ENCODE measurements at places on chromosomes 12 and 14. TPM values are rescaled to one million over a fixed set of nuclear protein-coding genes. Genes with fewer than 3 reads are reported as not detected.

The POMT2 gene
- total RNA-seq: 25.6 TPM

The TECPR2 gene
- total RNA-seq: 5.7 TPM

The SAMD15 gene
- total RNA-seq: 1.9 TPM

The ZDHHC22 gene
- total RNA-seq: 0.21 TPM

The OR6S1 gene
- not detected for total RNA-seq

The IL22 gene
- not detected for total RNA-seq

The SYNDIG1L gene
- not detected for total RNA-seq

The PLEK2 gene
- 21.8 TPM for total RNA-seq

The DAO gene
- total RNA-seq: not detected

The ATN1 gene
- 75.4 TPM for total RNA-seq

The POTEM gene
- total RNA-seq: not detected

The NPFF gene
- total RNA-seq: not detected

The ANO2 gene
- total RNA-seq: not detected

The KRT85 gene
- total RNA-seq: 0.06 TPM

The ATF7 gene
- total RNA-seq: 17.3 TPM

The HVCN1 gene
- 0.53 TPM for total RNA-seq

The TEX22 gene
- 0.20 TPM for total RNA-seq

The SMIM41 gene
- total RNA-seq: not detected

The TBK1 gene
- total RNA-seq: 20.4 TPM

The CYP27B1 gene
- 2.2 TPM for total RNA-seq

The SP7 gene
- 0.09 TPM for total RNA-seq

The KIF5A gene
- 0.29 TPM for total RNA-seq

The PTHLH gene
- total RNA-seq: 15.4 TPM

The OAS2 gene
- 0.41 TPM for total RNA-seq

The IL31 gene
- not detected for total RNA-seq

The SLC10A1 gene
- total RNA-seq: not detected

The MYH6 gene
- total RNA-seq: 0.08 TPM

The NID2 gene
- total RNA-seq: 40.0 TPM
